ENCODE measurements at places on chromosomes 5 and 9. TPM values are rescaled to one million over a fixed set of nuclear protein-coding genes. Genes with fewer than 3 reads are reported as not detected.
A peak's percentile ranks its signal among the peaks of the same experiment; 100 is the strongest.

The GZMA gene
- total RNA-seq: 8.3 TPM

- no peaks in the 10 kb centered on the region for H3K27me3 ChIP-seq
- no peak overlapping the region for H3K27ac ChIP-seq
- DNase-seq: no peak
- no peaks in the 10 kb centered on the region for H3K36me3 ChIP-seq
- H3K4me1 ChIP-seq: peaks cover under 1% of the 10 kb centered on the region
These were observed 31.7 kb downstream of the ALG2 start for GRCh38 chr9:99189887-99190596.

The SPOCK1 gene
- 8.6 TPM for total RNA-seq

- no peak overlapping the region for H3K4me3 ChIP-seq
- no peak for DNase-seq
- no peaks in the 10 kb centered on the region for H3K4me1 ChIP-seq
- no peaks in the 10 kb centered on the region for H3K27me3 ChIP-seq
These were observed 21.4 kb downstream of the EPB41L4A start for GRCh38 chr5:112397690-112398089.

The PITX1 gene
- 7.5 TPM for total RNA-seq

DNA sequence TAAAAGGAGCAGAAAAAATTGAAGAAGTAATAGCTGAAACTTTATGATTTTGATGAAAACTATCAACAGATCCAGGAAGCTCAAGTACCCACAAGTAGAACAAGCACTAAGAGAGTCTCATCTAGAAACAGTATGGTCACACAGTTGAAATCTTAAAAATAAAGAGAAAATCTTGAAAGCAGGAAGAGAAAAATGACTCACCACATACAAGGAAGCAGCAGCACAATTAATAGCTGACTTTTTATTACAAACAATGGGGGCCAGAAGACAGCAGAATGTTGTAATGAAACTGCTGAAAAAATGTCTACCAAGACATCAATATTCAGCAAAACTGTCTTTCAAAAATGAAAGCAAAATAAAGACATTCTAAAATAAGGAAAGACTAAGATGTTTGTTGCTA lies 1108.3 kb upstream of the DMAC1 start:
- DNase-seq: no peak
- H3K27ac ChIP-seq: no peak overlapping the region
- H3K4me3 ChIP-seq: no peak overlapping the region
- no peaks in the 10 kb centered on the region for H3K4me1 ChIP-seq
- no peaks in the 10 kb centered on the region for H3K27me3 ChIP-seq

The ROPN1L gene
- total RNA-seq: 0.32 TPM

GRCh38 chr5:18605186-18605585 lies 970.9 kb downstream of the TAF11L14 start:
- H3K4me1 ChIP-seq: no peaks in the 10 kb centered on the region
- H3K27me3 ChIP-seq: no peaks in the 10 kb centered on the region
- no peak overlapping the region for H3K27ac ChIP-seq
- no peak for DNase-seq
- H3K36me3 ChIP-seq: no peaks in the 10 kb centered on the region

DNA sequence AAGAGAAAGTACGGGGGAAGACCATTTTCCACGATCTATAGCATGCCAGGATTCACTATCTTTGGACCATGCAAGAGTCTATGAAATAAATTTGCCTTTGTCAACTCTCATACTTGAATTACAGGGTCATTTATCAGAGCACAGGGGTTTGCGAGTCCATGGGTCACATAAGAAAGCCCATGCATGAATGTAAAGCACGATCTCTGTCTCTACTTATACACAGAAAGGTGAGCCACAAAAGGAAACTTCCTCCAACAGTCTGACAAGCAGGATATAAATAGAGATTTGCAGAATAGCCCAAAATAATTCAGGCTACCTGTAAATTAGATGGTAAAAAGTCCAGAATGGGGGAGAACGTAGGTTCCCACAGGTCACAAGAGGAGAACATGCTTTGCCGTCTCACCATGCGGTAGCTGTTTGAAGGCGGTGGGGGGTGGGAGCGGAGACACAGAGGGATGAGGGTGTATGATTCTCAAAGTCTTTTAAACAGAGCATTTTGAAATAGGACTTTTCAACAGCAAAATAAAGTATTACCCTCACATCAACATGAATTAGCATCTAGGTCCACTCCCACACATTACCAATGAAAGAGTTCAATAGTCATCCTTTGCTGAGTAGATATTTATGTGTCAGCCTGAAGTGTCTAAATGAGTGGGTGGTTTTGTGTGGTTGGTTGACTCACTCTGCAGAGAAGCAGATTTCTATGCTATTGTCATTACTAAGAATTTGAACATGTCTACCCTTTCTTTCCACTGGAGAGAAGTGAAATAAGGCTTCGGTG lies 279.7 kb downstream of the EBF1 start:
- DNase-seq: no peak
- no peak overlapping the region for H3K27ac ChIP-seq
- no peaks in the 10 kb centered on the region for H3K4me1 ChIP-seq
- no peak overlapping the region for H3K4me3 ChIP-seq

DNA sequence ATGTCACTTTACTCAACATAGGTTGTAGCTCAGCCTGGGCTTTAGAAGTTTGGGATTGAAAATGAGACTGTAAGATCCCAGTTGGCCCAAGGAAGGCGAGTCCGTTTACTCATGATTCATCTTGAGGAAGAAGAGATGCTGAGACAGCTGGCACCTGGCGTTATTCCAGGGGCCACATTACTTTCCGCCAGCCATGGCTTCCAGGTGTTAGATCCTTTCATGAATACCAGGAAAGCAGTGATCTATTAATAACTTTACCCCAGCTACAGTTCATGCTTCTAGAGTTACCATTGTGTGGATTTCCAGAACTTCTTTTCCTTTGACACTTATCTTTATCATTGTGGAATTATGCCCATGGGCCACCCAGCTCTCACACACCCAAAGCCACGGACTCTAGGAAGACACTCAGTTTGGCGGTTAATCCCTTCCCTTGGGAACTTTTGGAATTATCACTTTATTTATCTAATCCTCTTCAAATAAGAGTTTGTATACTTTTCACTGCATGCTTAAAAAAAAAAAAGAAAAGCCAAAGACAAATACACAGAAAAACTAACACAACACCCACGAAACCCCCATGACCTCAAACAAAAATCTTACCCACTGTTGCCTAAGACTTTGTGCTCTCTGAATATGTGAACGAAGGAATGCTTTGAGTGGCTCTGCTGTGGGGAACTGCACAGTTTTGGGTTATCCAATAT lies 26.9 kb downstream of the RAI14 start:
- no peaks in the 10 kb centered on the region for H3K36me3 ChIP-seq
- H3K4me3 ChIP-seq: no peak overlapping the region
- H3K27me3 ChIP-seq: no peaks in the 10 kb centered on the region
- no peak overlapping the region for H3K27ac ChIP-seq
- peak; percentile 9 for DNase-seq
- H3K4me1 ChIP-seq: peaks cover 23% of the 10 kb centered on the region

The SLC45A2 gene
- total RNA-seq: 0.95 TPM

- no peaks in the 10 kb centered on the region for H3K27me3 ChIP-seq
- H3K4me3 ChIP-seq: no peak overlapping the region
- peaks cover 35% of the 10 kb centered on the region for H3K4me1 ChIP-seq
- DNase-seq: no peak
- H3K27ac ChIP-seq: peak overlapping the region; percentile 53
- no peaks in the 10 kb centered on the region for H3K36me3 ChIP-seq
These were observed 6.8 kb downstream of the ABCA1 start for GRCh38 chr9:104921067-104921741.

The PWWP2A gene
- 63.2 TPM for total RNA-seq

The IFNB1 gene
- not detected for total RNA-seq

The SLC6A7 gene
- total RNA-seq: 22.9 TPM

DNA sequence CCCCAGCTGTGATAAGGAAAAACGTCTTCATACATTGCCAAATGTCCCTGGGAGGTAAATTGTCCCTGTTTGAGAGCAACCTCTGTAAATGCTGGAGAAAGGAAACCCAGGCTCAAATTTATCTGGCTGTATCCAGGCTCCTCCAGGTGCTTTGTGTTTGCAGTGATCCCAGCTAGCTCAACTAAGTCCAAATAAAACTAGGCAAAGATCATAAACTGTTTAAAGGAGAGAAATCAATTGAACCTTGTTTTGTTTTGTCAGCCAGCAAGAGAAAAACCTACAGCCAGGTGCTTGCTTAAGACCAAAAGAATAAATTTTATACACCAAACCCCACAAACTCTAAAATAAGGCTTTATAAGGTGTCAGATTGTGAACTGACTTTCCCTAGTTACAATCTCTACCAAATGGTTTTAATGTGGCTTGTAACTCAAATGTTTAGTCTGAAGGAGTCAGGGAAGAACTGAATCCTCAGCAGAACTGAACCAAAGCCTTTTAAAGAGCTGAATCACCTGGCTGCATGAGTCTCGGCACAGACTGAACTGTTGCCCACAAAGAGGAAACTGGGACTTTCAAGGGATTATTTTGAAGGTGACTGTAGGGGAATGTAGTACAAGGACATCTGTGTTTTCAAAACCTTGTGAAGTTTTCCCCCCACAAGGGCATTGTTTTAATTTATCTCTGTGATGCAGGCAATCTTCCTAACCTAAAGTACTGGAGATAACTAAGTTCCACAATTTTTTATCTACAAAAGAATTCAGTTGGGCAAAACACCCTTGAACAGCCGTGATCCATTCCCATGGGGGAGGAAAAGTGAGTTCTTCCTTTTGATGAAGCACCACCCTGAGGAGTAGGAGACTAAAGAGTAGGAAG lies 201.7 kb upstream of the TARS1 start:
- no peaks in the 10 kb centered on the region for H3K4me1 ChIP-seq
- no peak for DNase-seq
- H3K27ac ChIP-seq: no peak overlapping the region
- H3K27me3 ChIP-seq: no peaks in the 10 kb centered on the region
- no peaks in the 10 kb centered on the region for H3K36me3 ChIP-seq

GRCh38 chr9:72363236-72363635 lies 1.8 kb downstream of the ZFAND5 start:
- peaks cover 49% of the 10 kb centered on the region for H3K4me1 ChIP-seq
- no peaks in the 10 kb centered on the region for H3K36me3 ChIP-seq
- no peak for DNase-seq
- no peaks in the 10 kb centered on the region for H3K27me3 ChIP-seq
- peak overlapping the region; percentile 100 for H3K27ac ChIP-seq

The HTR4 gene
- total RNA-seq: 19.1 TPM

GRCh38 chr9:135921749-135922310 lies 14.5 kb upstream of the CAMSAP1 start:
- no peak overlapping the region for H3K27ac ChIP-seq
- peaks cover 5% of the 10 kb centered on the region for H3K36me3 ChIP-seq
- no peak overlapping the region for H3K4me3 ChIP-seq

GRCh38 chr5:22314548-22314947 lies 538.6 kb downstream of the CDH12 start:
- H3K27ac ChIP-seq: no peak overlapping the region
- H3K4me1 ChIP-seq: no peaks in the 10 kb centered on the region
- no peaks in the 10 kb centered on the region for H3K27me3 ChIP-seq
- H3K36me3 ChIP-seq: no peaks in the 10 kb centered on the region

The PCDHAC1 gene
- not detected for total RNA-seq

- no peaks in the 10 kb centered on the region for H3K36me3 ChIP-seq
- no peak overlapping the region for H3K4me3 ChIP-seq
- H3K27ac ChIP-seq: no peak overlapping the region
- no peaks in the 10 kb centered on the region for H3K27me3 ChIP-seq
- H3K4me1 ChIP-seq: no peaks in the 10 kb centered on the region
- DNase-seq: no peak
These were observed 92.0 kb downstream of the AMBP start for GRCh38 chr9:113985968-113986585.

The NAIP gene
- total RNA-seq: 33.5 TPM

The GMCL2 gene
- total RNA-seq: not detected

GRCh38 chr9:112198646-112199045 lies 23.5 kb upstream of the SUSD1 start:
- H3K27me3 ChIP-seq: no peaks in the 10 kb centered on the region
- no peak overlapping the region for H3K27ac ChIP-seq
- no peak overlapping the region for H3K4me3 ChIP-seq

- DNase-seq: no peak
- no peaks in the 10 kb centered on the region for H3K27me3 ChIP-seq
- no peaks in the 10 kb centered on the region for H3K4me1 ChIP-seq
These were observed 12.8 kb upstream of the MACIR start for GRCh38 chr5:103245761-103246160.

The CDC14B gene
- 21.5 TPM for total RNA-seq

Measured in transverse colon (tissue), 4 donors.